ENCODE measurements at places on chromosomes 13 and 19. TPM values are rescaled to one million over a fixed set of nuclear protein-coding genes. Genes with fewer than 3 reads are reported as not detected.

The ZNF560 gene
- not detected for total RNA-seq

The CGB1 gene
- total RNA-seq, result 2.4 TPM

The FXYD1 gene
- total RNA-seq, result not detected

The CEACAM19 gene
- 4.4 TPM for total RNA-seq

The ELAVL1 gene
- 49.2 TPM for total RNA-seq

The WDR87 gene
- total RNA-seq, result not detected

The ADGRE1 gene
- total RNA-seq, result not detected

The ZNF99 gene
- not detected for total RNA-seq
